Cortex of kidney (tissue), 1 donor: ENCODE measurements at places on chromosomes 5 and 9.

- no peak for DNase-seq
These were observed 331.5 kb downstream of the ARHGEF28 start for GRCh38 chr5:73957397-73958001.

DNA sequence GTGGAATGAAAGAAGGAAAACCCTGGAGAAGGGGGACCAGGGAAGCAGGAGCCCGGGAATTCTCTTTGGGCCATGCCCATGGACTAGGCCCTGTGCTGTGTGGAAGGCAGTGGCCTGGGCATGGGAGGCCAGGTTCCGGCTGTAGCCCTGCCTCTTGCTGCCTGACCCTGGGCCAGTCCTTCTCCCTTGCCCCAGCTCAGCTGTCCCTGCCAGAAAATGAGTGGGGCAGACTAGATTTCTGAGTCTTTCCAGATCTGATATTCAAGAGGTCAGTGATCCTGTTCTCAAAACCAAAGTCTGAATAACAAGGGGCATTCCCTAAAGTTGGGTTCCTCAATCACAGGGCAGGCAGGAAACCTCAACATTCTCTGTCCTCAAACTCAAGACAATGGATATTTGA is 24.8 kb upstream of the CORO2A start:
- DNase-seq = no peak

GRCh38 chr9:120761006-120761405 is 32.2 kb downstream of the FBXW2 start:
- no peak for DNase-seq

DNA sequence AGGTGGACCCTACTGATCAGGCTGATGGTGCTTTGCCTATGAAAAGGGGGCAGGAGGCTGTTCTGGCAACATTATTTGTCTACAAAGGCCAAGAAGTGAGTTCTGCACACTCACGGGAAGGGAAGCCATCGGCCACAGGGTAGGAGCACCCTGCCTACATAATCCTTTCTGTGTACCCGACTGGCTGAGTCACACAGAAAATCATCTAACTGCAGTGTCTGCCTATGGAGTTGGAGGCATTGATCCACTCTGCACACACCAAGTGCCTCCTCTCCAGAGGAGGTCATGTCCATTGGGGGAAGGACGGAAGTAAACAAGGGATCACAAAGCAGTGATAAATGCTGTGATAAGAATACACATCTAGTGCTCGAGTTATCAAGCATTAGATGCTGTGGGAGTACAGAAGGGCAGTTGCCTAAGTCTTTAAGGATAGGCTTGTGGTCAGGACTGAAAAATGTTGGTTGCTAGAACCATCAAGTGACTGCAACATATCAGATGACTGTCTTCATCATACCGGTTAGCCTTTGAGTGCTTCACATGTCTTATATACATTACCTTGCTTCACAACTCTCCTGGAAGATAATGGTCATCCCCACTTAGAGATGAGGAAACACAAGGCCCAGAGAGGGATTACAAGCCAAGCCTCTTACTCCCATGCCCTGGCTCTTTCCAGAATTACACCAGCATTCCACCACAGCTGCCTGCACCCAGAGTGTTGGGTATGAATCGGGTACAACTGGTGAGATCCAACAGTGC is 1.3 kb upstream of the SLC2A8 start:
- no peak for DNase-seq

DNA sequence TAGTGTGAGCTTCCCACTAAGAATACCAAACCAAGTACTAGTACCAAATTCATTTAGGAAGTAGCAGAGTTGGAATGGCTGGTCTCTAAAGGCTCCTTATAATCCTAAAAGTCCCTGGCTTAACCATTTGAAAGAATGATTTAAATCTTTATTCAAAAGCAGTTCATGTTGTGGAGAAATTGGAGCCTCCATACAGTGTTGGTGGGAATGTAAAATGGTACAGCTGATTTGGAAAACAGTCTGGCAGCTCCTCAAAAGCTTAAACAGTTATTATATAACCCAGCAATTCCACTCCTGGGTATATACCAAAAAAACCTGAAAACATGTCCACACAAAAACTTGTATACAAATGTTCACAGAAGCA is 2.9 kb downstream of the PLIN2 start:
- DNase-seq = no peak

DNA sequence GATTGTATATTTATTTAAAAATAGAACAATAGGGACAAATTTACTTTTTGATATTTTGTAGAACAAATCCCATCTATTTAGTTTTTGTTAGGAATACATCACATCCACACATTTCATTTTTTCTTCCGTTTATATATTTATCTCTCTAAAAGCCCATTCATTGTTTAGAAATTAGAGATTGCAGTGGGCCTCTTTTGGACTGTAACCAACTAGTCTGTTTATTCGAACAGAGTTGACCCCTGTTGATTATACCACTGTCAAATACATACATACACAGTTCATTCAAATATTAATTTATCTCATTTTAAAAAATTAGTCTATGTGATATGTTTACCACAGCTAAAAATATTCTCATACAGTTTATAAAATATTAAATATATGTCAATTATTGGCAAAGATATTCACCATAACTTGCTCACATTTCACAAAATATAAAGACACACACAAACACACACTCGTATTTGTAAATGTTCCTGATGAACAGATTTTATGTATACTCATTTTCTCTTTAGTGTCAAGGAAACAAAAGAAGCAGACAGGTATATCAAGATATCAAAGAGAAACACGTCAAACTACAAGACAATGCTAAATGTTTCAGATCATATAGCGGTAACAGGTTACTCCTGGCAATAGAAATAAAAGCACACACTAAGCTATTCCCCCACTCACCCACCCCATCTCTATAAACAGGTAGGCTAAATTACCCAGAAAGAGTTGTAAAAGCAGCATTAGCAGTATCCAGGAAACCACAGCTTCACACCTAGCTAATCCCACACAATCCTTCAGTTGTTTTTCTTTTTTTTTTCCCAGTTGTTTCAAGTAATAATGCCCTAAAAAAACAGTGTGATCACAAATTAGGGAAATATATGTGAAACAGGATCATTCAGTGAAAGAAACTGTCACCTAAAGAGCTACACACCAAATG is 283.9 kb downstream of the ADAMTS6 start:
- DNase-seq = no peak

GRCh38 chr9:306907-307306 is 92.2 kb downstream of the DOCK8 start:
- DNase-seq = no peak

DNA sequence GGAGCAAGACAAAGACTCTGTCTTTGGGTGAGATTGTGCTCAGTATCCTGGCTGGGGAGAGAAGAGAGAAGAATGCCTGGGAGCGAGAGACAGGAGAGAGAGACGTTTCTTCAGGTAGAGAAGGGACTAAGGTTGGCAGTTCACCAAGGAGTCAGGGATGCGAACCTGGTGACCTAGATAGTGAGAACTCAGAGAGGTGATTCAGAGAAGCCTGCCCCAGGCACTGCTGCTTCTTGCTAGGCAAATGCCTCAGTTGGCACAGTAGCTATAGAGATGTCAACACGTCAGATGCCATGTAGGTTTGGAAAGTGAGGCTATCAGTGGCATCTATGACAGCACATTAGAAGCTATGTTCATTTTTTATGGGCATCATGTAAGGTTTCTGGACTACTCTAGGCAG is 231.6 kb upstream of the VLDLR start:
- DNase-seq = no peak

DNA sequence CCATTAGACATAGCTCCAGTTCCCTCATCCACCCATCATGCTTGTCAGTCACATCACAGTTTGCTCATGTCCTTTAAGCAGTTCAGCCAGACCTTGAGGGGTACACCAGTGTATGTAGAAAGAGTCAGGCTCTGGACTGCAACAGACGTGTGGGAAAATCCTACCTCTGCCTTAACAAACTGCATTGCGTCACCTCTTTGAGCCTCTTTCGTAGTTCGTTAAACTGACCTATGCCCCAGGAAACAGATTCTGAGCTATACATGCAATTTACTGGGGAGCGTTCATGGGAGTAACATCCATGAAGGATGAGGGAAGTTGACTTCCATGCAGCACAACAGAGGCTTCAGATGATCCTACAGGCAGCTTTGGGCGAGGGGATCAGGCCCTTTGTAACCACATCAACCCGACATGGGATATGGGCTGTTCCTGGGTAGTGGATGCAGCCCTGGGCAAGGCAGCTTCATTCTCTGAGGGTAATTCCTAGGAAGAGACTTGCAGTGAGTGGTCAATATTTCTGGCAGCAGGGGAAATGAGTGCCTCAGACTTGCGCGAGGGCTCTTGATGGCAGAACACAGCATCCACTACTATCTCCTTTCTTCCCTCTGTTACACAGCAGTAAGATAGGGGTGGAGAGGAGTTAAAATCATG is 4.3 kb downstream of the SPINK4 start:
- DNase-seq = no peak

- no peak for DNase-seq
These were observed 67.2 kb upstream of the CCDC152 start for GRCh38 chr5:42689391-42689790.

GRCh38 chr9:1917396-1917935 is 97.7 kb upstream of the SMARCA2 start:
- no peak for DNase-seq
